MM.1S (cell line): ENCODE measurements at places on chromosomes 3 and 15.

DNA sequence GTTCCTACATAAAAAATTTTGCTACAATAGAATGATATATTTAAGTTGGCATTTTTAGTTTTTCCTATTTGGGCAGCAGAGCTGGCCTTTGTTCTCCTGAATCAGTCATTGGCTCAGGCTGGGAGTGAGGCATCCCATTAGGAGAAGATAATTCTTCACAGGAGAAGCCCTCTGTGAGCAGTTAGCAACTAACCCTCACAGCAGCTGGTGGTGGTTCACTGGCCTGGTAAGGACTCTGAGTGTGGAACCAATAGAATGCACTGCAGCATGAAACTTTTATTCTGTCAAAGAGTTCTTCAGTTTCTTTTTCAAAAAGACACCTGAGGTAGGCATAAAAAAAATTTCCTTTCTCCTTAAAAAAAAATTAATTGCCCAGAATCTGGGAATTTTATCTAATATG lies 562.6 kb downstream of the ZNF385D start:
- no peak for DNase-seq

DNA sequence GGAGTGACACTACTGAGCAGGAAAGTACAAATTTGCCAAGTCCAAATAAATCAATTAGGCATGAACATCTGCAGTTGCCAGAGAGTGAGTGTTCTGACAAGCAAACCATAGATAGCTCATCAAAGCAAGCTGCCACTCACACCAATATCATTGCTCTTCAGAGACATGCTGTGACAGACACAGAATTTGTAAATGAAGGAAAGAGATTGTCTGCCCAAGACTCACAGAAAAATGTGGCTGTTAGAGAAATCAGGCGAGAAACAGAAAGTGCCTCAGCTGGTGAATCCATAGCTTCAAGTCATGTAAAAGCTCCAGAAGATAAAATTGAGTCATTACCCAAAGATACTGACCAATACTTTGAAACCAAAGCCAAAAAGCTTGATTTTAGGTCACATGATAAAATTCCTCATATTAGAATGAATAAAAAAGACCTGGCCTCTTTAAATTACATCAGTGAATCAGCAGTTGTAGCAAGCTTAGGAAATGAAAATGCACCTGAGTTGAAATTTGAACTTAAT lies 50.8 kb downstream of the CRYBG3 start:
- DNase-seq, result no peak

DNA sequence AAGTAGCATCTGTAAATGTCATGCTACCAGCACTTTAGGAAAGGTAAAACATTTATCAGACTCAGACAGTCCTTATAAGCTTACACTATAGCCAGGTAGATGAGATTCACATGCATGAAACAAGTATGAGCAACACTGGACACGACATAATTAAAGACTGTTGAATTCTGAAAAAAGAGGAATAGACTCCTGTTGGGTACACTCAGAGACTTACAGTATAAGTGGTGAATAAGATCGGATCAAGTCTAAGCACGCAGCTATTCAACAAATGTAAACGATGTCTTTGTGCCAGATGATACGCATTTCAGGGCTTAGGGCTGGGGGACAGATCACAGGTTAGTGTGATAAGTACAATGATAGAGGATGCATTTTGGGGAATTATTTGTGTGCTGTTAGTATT lies 43.2 kb upstream of the SPPL2A start:
- no peak for DNase-seq

- DNase-seq, result peak; percentile 89
These were observed 35.8 kb upstream of the CCDC80 start for GRCh38 chr3:112676659-112677234.

DNA sequence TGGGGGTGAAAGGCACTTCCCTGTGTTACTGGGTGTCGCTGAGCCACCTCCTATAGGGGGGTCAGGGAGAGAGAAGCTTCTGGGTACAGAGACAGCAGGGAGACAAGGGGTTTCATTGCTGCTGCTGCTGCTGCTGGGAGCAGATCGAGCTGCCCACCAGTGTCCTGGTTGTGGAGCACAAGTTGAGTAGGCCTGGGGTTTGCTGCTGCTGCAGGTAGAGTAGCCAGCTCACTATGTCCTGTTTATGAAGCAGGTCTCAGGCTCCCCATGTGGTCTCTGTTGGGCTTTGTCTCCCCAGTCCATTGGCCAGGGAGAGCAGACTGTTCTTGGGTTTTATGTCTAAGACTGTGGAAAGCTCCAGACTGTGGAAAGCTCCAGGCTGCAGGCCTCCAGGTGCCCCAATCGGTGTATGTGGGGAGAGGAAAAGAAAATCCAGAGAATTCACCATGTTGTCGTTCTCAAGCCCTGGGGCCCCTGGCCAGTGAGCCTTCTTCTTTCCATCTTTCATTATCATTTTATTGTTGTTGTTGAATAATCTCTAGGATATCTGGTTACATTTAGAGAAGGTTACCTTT lies 157.8 kb downstream of the ADAMTS17 start:
- no peak for DNase-seq

GRCh38 chr3:138440596-138440995 lies 6.2 kb downstream of the ESYT3 start:
- DNase-seq, result no peak

DNA sequence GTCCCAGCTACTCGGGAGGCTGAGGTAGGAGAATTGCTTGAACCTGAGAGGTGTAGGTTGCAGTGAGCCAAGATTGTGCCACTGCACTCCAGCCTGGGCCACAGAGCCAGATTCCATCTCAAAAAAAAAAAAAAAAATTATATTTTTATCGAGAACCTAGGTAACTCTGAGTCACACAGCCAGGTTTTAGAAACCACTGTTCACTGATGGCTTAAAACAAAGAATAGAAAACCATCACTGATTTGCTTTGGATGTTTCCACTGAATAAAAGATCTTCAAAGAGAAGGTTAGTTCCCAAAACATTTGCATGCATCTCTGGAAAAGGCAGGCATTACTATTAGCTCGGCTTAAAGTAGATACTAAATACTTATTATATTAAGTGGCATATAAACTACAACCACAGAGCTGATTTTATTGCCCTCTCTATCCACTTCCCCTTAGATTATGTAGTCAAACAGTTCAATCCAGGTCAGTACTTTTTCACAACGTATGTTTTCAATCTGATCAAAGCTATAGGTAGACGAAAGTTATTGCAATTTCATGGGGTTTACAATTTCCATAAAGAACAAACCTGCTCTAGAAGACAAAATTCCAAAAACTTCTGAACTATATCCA lies 1.4 kb downstream of the B4GALT4 start:
- no peak for DNase-seq

DNA sequence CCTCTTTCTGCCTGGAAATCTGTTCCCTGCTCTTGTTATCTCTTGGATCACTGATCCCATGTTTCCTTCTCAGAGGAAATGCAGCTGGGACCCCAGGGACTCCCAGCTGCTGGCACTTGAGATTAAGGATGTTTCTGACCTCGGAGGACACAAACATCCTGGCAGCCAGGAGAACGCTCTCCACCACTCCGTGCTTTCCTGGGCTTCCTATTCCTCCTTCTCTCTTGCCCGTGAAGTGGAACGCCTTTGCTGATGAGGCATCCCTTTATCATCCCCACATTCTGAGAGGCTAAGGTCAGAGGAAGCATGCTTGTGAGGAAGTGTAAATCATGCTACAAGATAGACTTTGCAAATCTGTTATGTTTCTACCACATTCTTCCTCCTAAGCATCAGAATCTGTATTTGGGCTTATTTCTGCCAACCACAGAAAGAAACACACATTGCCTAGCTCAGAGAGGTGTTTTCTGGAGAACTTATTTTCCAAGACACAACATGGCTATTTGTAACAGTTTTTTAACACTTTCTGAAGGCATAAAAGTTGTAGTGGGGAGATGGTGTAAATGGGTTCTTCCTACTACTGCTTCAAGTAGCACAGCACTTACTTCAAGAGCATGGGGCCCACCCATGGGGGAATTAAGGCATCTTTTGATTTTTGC lies 25.6 kb upstream of the LDHAL6B start:
- no peak for DNase-seq

DNA sequence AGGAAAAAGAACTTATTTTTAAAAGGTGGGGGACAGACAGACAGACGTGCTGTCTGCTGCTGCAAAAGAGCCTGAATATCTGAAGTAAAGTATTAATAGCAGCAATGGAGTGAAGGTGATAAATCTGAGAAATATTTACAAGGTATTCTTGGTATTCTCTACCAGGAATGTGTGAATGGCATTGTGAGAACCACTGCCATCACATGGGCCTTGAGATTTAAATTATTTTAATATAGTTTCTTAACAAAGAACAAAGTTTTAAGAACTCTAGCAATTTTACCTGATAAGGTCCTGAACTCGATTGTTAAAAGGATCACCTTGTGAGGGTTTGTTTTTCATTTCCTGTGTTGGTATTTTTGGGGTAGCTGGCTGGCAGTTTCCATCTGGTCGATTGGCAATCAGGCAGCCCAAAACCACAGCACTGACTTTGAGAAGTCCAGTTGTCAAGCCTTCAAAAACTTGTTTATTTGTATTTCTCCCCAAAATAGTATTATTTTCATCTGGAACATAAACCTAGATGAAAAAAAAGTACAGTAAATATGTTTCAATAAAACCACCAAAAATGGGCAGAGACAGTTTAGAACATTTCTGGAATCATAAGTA lies 97.3 kb downstream of the ISL2 start:
- DNase-seq, result peak; percentile 77

- DNase-seq, result no peak
These were observed 86.1 kb downstream of the XXYLT1 start for GRCh38 chr3:195184716-195185421.

- DNase-seq, result no peak
These were observed 45.0 kb downstream of the MYO5A start for GRCh38 chr15:52483707-52484106.

GRCh38 chr3:71328926-71329325 lies 254.6 kb downstream of the FOXP1 start:
- DNase-seq, result no peak

- no peak for DNase-seq
These were observed 424.7 kb upstream of the THBS1 start for GRCh38 chr15:39156166-39156565.

- no peak for DNase-seq
These were observed 90.7 kb downstream of the FILIP1L start for GRCh38 chr3:100023595-100023994.

- no peak for DNase-seq
These were observed 4.5 kb upstream of the SCG5 start for GRCh38 chr15:32636908-32637567.

GRCh38 chr3:66482018-66482404 lies 18.8 kb downstream of the LRIG1 start:
- DNase-seq, result no peak

- DNase-seq, result no peak
These were observed 367.9 kb upstream of the PROK2 start for GRCh38 chr3:72152551-72153476.

GRCh38 chr3:171854649-171855305 lies 11.6 kb downstream of the TMEM212 start:
- no peak for DNase-seq

- no peak for DNase-seq
These were observed 81.2 kb upstream of the GOLGA8J start for GRCh38 chr15:30001602-30002001.
